ENCODE measurements at places on chromosomes 4 and X.

GRCh38 chr4:185127021-185127925, 15.8 kb upstream of the SLC25A4 start:
- DNase-seq, result no peak

DNA sequence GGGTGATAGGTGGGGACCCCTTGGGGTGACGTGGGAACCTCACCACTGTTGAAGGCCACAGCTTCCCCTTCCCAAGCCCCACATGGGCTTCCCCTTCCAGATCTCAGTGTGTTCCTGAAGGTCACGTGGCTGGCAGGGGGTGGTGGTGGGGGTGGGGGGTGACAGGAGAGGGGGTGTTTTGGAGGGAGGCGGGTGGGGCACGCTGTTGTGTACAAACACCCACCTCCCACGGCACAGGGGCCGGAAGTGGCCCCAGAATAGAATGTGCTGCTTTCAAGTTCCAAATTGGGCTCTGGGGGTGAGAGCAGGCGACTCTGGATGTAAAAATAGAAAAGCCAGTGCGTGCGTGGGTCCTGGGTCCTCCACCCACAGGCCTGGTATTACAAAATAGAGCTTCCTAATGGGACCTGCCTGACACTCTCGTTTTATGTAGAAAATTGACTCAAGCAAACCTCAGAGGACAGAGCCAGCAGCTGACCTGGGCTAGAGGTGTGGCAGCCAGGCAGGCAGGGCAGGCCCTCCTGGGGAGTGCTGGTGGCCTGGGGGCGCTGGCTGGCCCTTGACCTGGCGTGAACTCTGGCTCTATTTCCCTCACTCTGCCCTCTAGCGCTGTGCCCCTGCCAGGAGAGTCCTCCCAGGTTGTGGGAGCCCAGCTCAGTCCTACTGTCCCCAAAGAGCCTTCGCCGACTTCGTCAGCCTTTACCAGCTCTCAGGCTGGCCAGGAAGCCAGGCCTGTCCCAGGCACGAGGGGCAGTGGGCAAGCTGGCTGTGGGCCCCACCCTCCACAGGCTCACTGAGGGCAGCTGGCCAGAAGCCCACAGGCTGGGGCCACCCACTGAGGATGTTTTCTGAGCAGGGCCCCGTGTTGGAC, 5.4 kb upstream of the SH3BP2 start:
- DNase-seq, result peak; percentile 19

DNA sequence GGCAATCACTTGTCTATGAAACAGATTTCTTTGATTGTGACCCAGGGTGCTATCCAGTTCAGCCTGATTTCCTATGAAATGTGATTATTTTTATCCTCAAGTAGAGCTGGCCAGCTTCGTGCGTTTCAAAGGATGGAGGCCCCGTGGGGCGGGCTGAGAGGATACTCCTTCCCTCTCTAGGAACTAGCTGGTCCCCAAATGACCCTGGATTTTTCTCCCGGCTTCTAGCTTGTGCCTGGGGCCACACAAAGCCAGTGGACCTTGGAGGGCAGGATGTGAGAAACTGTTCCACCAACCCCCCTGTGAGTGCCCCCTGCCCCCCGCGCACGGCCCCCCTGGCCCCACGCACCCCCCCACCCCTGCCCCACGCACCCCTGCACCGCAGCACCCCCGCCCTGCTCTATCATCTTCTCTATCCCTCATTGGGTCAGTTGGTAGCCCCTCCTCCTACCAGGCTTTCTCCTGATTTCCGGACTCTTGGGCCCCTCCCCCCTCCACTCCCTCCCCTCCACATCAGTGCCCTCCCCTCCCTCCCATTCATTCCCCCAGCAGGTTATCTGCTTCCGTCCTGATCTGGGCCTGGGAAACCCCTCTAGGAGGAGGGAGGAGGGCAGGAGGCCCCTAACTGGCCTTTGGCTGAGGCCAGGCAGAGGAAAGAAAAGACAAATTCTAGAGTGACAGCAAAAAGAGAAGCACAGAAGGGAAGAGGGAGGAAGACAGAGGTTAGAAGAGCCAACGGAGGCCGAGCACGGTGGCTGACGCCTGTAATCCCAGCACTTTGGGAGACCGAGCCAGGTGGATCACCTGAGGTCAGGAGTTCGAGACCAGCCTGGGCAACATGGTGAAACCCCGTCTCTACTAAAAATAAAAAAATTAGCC, 3.3 kb downstream of the XPNPEP2 start:
- DNase-seq, result no peak

DNA sequence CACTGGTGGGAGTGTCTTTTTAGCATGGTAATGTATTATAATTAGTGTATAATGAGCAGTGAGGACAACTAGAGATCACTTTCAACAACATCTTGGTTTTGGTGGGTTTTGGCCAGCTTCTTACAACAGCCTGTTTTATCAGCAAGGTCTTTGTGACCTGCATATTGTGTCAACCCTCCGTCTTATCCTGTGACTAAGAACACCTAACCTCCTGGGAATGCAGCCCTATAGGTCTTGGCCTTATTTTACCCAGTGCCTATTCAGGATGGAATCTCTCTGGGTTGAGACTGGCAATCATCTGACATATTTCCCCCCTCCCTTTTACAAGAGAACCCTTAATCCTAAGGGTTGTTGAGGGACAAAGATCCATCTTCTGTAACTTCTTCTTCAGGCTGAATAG, 21.9 kb upstream of the ADH4 start:
- DNase-seq, result no peak

DNA sequence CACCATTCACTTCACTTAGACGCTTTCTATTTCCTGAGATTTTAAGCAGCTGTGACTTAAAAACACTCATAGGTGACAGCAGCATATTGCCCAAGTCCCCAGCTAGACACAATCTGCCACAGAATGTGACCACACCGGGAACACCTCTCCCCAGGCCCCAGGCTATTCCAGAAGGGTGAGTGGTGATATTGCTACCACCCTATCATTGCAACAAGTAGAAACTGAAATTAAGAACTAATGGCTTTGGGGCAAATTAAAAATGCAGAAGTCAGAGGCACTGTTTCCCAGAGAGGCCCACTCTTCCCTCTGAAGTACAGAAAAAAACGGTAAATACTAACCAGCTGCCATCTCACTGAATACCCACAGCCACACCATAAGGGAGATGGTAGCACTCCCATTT, 35.0 kb downstream of the QDPR start:
- no peak for DNase-seq

GRCh38 chr4:2806390-2807355, 13.8 kb downstream of the SH3BP2 start:
- DNase-seq, result no peak

- DNase-seq, result no peak
These were observed 665.6 kb upstream of the PRKX start for GRCh38 chrX:4379071-4379470.

DNA sequence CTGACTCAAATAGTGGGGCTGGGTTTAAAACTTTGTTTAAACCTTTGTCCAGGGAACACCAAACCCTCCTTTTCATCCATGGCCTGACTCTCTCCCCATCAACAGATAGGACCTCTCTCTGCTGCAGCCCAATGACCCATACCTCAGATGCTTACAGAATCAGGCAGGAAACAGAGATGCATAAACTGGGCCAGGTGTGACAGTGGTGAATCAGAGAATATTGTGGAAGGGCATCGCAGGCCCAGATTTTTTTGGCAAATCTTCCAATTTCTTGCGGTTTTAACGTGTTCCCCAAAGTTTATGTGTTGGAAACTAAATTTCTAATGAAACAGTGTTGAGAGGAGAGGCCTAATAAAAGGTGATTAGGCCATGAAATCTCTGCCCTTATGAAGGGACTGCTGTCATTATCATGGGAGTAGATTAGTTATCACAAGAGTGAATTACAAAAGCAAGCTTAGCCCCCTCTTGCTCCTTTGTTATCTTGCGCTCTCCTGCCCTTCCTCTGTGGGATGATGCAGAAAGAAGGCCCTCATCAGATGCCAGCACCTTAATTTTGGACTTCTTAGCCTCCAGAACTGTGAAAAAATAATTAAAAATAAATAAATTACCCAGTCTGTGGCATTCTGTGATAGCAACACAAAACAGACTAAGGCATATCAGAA, 82.8 kb downstream of the STK32B start:
- no peak for DNase-seq

- no peak for DNase-seq
These were observed 146.5 kb downstream of the IL1RAPL2 start for GRCh38 chrX:104712515-104712914.

DNA sequence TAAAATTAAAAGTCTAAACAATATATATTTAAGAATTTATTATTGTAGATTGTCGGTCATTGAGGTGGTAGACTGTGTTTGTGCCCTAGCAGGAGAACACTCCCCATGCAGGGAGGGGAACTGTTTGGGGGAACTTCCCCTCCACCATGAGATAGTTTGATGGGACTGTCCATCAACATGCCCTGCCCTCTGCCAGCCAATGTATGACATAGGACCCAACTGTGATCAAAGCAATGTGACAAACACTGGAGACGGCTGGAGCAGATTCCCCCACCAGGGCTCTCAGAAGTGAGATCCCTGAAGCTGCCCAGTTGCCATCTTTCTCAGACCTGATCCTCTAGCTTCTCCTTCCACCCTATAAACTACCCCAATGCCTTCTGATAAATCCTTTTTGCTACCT, 44.9 kb downstream of the SH3KBP1 start:
- no peak for DNase-seq

GRCh38 chrX:22026731-22027130, 5.4 kb upstream of the PHEX start:
- DNase-seq, result no peak

DNA sequence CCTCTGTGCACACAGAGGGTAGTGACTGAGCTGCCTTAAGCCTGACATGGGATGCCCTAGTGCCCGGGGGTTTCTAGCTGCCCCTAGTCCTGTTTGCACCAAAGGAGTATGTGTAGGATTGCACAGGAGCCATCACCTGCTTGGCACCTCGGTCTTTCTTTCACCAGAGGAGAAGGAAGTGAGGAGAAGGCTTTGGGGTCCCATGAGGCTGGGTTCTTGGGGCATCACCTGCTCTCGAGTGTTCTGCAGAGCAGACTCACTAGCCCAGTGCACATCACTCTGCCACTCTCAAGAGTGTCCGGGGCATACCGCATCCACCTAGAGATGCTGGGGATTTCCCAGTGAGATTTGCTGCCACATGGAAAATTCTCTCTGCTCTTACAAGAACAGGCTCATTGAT, 40.5 kb upstream of the GPR78 start:
- no peak for DNase-seq

DNA sequence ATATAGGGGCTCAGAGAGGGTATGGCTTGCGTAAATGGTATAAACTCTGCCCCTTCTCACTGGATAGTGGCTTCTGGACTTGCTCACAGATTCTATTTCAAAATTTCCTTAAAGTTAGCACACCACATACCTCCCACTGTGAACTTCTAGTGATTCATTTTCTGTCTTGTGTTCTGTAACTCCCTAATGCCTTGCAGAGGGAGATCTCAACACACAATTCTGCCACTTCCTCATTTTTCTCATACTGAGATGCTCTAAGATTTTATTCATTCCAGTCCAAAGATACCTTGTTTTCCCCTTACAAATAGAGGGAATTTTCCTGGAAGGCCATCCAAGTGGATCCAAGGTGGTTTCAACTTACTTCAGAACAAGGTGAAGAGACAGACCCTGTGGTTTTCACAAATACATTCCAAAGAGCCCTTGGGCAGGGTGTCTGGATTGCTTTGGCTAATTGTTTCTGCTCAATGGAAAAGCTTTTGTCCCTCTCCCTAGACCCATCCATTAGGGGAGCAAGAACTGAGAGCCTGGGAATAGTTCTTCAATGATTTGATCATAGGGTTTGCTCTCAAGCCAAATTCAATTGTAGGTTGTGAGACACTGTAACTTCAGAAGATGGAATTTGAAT, 52.1 kb upstream of the CAPN6 start:
- no peak for DNase-seq

GRCh38 chr4:120517966-120518365, 404.6 kb downstream of the PRDM5 start:
- DNase-seq, result no peak

DNA sequence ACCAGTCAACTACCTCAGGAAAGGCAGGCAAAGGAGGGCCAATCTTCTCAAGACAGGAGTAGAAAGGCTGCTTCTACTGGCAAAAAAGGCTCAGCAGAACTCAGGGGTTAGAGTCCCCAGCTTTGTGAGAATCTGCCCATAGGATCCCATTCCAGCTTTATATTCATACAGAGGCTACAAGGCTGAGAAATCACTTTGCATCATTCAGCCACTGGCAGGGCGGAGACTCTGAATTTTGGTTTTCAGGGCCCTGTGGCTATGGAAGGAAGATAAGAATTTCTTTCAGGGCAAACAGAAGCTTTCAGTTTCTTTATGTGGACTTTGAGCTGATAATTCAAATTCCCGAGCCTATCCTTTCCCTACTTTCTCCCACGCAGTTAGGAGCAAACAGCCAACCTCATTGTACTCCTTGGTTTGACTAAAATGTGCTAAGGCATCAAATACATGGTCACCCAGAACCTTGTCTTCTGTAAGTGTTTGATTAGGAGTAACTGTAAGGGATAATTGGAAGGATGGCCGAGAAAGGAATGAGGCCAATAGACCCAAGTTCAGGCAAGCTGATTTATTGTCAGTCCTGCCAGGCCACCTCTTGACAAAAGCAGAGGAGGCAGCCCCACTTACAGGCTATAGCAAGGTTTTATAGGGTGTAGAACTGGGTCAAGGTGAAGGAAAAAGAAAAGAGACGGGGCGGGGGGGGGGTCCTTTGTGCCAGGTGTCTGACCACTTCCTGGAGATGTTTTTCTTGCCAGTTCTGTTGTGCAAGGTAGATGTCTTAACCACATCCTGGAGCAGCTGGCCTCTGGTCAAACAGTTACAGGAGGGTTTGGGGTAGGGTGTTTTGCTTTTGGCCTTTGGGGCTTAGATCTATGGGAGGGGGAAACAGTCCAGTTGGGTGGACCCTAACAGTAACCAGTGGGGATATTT, 165.3 kb upstream of the PPP1R2C start:
- peak; percentile 68 for DNase-seq

GRCh38 chr4:24646798-24647460, 62.6 kb upstream of the DHX15 start:
- no peak for DNase-seq

- no peak for DNase-seq
These were observed 29.8 kb downstream of the SAGE1 start for GRCh38 chrX:135923353-135923752.

- DNase-seq, result no peak
These were observed 37.3 kb upstream of the GK2 start for GRCh38 chr4:79445371-79445781.

DNA sequence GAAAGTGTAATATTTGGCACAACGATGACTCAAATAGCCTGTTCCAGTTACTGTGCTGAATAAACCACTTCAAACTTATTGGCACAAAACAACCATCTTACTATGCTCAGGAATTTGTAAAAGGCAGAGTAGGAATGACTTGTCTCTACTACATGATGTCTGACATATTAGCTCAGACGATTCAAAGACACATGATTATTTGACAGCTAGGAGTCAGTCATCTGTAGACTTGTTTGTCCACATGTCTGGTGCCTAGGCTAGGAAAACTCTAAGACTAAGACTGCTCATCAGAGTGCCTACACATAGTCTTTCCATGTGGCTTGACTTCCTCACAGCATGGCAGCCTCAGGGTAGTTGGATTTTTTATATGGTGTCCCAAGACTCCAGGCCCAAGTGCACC, 154.5 kb downstream of the FANCB start:
- no peak for DNase-seq

- DNase-seq, result no peak
These were observed 35.3 kb downstream of the SHROOM2 start for GRCh38 chrX:9821572-9821971.

- DNase-seq, result no peak
These were observed 14.4 kb upstream of the CYBB start for GRCh38 chrX:37765507-37765906.

GRCh38 chr4:100082852-100083251, 107.4 kb downstream of the DDIT4L start:
- peak; percentile 25 for DNase-seq

GRCh38 chr4:120443116-120443515, 376.5 kb upstream of the MAD2L1 start:
- DNase-seq, result no peak

Measured in activated CD4-positive, alpha-beta T cell treated with anti-CD3 and anti-CD28 coated beads, Interleukin-10, Interleukin-2, amounts not matched to agents 100 ng/mL and 50 ng/mL, durations not matched to agents 16 hours and 8 hours (primary cell).